ENCODE measurements at places on chromosomes 3 and 15.
A peak's percentile ranks its signal among the peaks of the same experiment; 100 is the strongest.

DNA sequence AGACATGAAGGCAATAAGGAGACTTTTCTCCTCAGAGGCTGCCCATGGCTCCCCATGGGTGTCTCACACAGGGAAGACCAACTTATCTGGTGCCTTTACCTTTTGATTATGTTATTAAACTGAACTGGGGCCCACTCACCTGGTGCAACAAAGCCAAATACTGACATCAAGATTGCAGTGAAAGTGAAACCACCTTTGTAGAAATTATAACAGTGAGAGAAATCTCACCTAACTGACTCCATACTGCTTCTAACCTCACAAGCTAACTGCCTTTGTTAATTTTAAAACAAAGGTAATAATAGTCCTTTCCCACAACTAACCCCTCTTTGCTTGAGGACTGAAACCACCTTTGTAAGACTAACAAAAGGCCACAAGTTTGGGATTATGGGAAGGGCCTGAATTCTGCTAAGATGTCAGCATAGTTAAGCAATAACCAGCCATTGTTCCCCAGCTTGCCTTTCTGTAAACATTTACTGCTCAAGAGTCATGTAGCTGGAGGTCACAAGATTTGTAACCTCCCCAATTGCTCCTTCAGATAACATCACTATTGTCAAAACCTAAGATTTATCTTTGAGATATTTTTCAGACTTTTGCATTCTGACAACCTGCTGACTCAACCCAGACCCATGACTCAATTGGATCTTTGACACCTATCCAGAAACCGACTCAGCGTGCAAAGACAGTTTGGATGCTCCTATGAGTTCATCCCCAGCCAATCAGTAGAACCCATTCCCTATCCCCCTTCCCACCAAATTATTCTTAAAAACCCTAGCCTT lies 420.3 kb upstream of the CFAP20DC start:
- peak; percentile 23 for DNase-seq

GRCh38 chr15:83570756-83571155 lies 83.2 kb upstream of the ADAMTSL3 start:
- DNase-seq = no peak

- DNase-seq = no peak
Observed at GRCh38 chr3:178833695-178834094, 237.9 kb downstream of the ZMAT3 start.

DNA sequence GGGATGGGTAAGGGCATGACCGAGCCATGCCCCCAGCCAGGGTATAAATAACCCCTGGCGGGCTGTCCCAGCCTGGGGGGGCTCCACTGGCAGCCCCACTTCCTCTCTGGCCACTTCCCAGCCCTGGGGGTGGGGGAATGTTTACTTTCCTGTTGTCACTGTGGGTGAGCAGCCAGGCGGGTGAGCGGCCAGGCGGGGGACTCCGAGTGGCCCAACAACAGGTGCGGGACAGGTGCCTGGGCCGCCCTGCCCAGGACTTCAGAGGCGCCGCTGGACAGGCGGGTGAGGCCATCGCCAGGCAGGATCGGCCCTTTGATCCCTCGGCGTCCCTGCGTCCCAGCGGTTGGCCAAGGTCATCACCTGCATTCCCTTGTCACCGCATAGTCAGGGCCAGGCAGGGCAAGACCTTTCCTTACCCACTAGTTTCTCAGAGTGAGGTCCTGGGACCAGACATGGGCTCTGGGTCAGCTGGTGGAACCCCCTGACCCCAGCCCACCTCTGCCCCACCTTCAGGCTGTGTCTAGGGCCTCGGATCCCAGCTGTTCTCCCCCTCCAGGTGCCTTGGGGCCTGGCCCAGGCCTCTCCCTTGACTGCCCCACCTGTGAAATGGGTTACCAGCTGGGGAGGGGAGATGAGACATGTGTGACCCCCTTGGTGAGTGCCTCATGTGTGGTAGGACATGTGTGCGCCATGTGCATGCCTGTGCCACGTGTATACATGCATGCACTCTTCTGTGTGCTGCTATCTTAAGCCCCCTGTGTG lies 16.6 kb downstream of the SEMA3F start:
- no peak for DNase-seq

DNA sequence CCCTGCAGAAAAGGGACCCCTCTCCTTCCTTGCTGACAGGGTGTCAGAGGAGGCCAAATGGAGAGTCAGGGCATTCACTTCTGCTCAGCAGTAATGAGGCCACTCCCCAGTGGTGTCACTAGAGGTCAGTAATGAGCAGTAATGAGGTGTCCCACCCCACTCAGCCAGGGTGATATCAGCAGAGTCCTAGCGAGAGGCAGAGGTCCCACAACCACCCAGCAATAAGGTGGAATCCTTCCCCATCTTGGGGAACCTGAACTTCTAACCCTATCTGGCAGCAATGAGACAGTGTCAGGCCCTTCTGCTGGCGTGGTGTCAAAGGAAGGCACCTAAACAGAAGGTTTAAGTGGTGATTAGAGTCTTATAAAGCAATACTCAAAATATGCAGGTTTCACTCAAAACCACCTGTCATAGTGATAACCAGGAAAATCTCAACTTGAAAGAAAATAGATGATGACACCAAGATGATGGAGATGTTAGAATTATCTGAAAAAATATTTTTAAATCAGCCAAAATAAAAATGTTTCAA lies 12.9 kb downstream of the OCA2 start:
- DNase-seq = no peak

GRCh38 chr3:140332131-140332530 lies 345.7 kb upstream of the TRIM42 start:
- no peak for DNase-seq

- DNase-seq = no peak
Observed at GRCh38 chr15:92864127-92864814, 35.9 kb upstream of the CHD2 start.

DNA sequence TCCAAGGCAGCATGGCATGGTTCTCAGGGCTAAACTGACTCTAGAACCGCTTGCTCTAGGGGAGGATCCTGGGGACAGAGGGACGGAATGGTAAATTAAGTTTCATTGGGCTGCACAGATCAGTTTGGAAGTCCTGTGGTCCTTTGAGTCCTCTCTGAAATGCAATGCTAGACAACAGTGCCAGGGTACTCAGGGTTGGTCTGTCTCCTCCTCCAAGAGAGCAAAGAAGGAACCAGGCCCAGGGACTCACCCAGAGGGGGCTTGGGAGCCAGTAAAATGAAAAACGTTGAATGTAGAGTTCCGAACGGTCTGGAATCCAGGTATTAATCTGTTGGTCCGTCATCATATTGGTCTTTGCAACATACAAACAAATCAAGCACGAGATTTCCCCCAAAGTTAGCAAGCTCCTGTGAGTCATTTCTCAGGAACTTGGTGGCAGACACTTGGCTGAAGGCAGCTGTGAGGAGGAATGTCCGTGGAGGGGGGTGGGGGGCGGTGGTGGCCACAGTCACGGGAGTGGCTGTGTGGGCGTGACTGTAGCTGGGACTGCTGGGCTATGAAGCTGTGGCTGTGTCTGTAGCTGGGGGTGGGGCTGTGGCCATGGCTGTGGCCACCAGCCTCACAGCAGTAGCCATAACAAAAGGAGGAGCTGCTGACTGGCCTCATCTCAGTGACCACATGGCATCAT lies 361.0 kb downstream of the SHQ1 start:
- DNase-seq = peak; percentile 58

- DNase-seq = no peak
Observed at GRCh38 chr15:98596885-98597392, 51.4 kb upstream of the IGF1R start.

- no peak for DNase-seq
Observed at GRCh38 chr3:122199552-122199951, 16.1 kb downstream of the CASR start.

DNA sequence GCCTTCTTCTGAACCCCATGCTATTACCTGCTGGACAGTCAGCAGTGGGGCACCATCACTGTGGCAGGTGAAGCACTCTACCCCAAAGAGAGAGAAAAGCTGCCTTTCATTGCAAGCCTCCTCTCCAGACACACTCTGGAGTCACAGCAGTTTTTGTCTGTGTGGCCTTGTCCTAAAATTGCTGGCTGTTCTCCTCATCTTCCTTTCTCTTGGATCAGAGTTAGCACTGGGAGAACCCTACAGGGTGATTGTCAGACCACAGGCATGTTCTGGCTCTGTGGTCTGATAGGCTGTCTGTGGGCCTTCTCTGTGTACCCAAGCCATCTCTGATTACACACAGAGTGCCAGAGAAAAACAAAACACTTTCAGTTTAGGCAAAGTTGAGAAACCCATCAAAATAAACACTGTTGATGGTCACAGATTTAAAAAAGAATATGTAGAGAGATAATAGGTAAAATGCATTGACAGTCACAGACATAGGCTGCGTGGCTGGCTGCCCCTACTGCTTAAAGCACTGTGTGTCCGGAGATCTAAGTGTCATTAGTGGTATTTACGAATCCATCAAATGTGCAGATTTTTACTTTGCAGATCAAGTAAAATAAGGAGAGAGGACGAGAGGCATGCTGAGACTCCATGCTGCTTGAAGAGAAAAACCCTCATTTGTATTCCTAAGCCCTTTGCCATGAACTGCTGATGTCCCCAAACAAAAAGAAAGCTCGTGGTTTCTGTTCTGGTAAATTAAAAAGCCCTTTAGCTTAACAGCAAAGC lies 689.9 kb downstream of the TUSC7 start:
- no peak for DNase-seq

All from stimulated activated CD4-positive, alpha-beta T cell treated with anti-CD3 and anti-CD28 coated beads, Interleukin-4, amount 100 ng/mL, for 48 hours (primary cell).